Caudate nucleus (tissue), 63 donors: ENCODE measurements at places on chromosomes 3 and 15.

GRCh38 chr15:40925863-40926658, 3.1 kb upstream of the DLL4 start:
- DNase-seq: peak; percentile 20

DNA sequence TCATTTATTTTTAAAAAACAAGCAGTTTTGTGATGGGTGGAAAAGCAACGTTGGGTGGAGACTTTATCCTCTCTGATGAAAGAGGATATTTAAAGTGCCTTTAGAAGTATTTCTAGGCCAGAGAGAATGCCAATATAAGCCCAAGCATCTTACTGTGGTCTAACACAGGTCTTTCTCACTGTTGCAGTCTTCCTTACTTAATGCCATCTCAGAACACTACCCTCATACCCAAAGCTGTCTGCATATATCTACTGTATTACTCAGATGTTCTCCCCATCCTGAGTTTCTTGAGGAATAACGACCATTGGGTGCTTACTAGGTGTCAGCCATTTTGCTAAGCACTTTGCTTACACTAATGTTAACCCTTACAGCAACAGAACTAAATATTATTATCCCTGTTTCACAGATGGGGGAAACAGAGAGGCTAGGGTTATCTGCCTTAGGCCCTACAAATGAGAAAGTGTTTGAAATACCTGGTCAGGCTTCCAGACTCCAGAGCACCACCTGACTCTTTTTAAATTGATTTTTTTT, 29.8 kb upstream of the EBLN2 start:
- DNase-seq: no peak

GRCh38 chr15:39354189-39354588, 226.7 kb upstream of the THBS1 start:
- no peak for DNase-seq

- DNase-seq: peak; percentile 92
Measured at GRCh38 chr3:72288955-72289691, 504.2 kb upstream of the PROK2 start.

DNA sequence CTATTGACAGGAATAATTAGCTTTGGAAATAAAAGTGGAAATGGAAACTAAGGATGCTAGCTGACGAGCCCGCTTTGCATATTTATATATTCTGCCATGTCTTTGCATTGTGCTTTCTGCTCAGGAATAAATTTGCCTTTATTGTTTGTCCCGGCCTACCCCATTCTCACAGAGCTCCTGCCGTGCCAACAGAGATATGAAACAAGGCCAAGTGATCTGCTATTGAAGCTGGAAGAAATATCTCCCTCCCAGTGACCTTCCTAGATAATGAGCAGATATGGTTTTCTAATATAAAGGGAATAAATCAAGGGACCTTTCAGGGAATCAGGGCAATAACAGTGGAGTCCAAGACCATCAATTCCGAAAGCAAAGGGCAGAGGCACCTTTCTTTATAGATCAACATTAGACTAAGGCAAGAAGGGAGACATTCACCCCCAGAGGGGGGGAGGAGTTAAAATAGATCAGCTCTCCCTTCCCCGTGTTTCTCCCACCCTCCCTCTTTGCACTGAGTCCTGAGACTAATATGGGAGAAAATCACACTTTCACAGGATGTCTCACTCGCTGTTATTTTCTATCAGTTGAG, 664.6 kb downstream of the AGBL1 start:
- DNase-seq: no peak

GRCh38 chr3:55480911-55481743, 6.0 kb downstream of the WNT5A start:
- peak; percentile 28 for DNase-seq

DNA sequence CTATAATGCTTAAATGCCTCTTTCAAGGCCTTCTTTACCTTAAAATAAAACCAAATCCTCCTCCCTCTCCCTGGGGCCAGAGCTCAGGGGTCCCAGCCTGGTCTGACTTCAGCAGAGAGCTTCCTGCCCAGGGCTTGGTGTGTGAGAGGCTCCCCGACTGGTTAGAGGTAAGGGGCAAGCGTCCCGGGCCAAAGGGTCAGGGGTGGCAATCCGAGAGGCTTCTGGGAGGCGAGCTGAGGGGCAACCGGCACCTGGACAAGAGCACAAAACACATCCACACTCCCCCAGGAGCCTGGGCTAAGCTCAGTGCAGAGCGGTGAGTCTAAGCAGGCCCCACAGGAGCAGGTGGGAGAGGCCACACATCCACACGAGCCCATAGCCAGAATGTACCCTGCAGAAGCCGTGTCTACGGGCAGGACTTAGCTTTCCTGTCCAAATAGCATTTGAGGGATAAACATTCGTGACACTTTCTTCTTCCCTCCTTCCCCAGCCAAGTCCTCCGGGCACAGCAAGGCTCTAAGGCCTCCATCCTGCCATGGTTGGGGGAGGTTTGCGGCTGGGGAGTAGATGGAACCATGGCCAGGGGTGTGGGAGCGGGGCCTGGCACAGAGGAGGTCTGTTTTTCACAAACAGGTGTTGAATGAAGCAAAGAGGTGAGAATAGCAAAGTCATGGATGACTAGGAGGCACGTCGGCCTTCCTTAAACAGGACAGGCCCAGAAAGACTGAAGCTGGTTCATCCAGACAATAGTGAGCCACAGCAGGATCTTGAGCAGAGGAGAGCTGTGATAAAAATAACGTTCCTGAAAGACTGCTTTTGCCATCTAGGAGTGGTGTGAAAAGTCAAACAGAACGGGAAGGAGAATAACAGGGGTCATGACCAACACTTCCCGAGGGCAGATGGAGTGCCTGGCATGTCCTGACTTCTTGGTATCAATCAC, 98.7 kb upstream of the IQSEC1 start:
- no peak for DNase-seq

DNA sequence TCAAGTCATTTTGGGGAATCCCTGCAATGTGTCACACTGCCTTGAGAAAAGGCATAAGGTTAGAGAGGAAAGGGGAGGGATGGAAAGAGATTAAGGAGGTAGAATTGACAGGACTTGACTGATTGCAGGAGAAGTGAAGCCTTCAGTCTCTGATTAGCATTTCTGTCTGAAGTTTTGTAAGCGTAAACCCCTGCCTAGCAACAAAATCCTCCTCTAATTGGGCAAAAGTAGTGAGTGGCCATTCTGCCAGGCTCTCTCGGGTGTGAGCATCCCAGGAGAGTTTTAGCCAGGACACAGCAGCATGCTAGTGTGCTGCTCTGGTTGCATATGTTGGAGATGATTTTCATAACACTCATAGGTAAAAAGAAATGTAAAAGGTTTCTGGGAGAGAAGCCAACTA, 117.0 kb upstream of the MRPL3 start:
- no peak for DNase-seq

- DNase-seq: no peak
Measured at GRCh38 chr3:37852771-37853170, 8.9 kb upstream of the CTDSPL start.

DNA sequence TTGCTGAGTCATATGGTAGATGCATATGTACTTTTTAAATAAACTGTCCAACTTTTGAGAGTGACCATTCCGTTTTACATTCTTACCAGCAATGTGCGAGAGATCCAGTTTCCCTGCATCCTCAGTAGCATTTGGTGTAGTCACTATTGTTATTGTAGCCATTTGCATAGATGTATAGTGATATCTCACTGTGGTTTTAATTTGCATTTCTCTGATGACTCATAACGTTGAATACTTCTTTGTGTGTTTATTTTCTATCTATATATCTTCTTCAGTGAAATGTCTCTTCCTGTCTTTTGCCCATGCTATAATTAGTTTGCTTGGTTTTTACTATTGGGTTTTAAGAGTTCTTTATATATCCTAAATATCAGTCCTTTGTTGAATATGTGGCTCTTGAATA, 255.7 kb upstream of the GRM7 start:
- DNase-seq: no peak

- DNase-seq: no peak
Measured at GRCh38 chr15:69535101-69535638, 82.6 kb downstream of the RPLP1 start.

DNA sequence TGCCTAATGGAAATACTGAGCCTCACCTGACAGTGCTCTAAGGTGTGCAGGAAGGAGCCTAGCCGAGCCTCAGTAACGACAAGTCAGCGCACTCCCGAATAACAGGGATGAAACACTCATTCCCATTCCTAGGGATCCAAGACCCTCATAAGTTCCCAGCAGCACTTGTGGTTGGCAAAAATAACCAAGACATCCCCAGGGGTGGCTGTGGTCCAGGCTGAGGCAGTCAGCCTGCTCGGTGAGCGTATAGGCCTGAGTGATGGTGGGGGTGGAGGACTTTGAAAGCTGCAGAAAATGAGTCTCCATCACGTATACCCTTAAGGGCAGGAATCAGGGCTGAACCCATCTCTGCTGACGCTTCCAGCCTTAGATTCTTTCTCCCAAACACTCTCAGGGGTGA, 120.1 kb downstream of the SMAD6 start:
- no peak for DNase-seq

DNA sequence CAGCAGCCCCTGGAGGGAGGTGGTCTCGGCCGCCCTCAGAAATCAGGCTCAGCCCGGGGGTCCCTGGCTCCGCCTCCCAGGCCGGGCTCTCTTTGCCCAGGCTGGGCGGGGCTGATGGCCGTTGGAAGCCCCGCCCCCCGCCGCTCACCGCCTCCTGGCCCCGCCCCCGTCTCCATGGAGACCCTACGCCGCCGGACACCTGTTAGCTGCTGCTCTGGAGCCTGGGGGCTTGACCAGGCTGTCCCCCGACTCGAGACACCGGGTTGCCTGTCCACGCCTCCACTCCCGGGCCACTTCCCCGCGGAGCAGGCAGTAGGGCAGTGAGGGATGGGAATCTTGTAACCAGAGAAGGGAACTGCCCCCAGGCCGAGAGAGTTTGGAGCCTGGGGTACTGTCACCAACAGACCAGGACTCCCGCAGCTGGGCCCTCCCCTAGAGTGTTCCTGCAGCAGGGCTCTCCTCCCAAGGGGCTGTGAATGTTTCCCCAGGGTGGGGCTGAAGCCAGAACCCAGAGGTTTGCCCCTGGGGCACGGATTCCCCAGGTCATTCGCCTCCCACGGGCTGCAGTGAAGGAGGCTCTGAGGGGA, 27.8 kb upstream of the RPL32 start:
- DNase-seq: no peak

DNA sequence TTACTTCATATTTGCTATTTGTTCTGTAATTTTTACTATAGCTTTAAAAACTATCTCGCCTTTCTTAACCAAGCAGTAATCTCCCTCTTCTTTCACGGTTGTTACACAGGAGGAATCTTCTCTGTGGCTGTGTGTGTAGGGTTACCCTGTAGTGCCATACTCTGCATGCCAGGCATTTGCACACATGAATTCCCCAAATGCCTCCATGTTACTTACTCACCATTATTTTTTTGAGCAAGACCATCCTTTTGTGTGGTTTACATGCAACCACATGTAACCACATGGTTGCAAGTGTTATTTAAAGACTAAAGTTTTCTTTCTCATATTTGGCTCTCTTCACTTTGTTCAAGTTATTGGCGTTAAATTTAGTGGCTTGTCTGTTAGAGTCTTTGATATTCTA, 45.5 kb downstream of the HPS3 start:
- no peak for DNase-seq

GRCh38 chr3:64129581-64129980, 95.7 kb downstream of the PRICKLE2 start:
- DNase-seq: no peak

GRCh38 chr3:72012363-72012762, 227.4 kb upstream of the PROK2 start:
- no peak for DNase-seq
